Heart right ventricle (tissue), 16 donors: ENCODE measurements at places on chromosomes 7 and 10. TPM values are rescaled to one million over a fixed set of nuclear protein-coding genes. Genes with fewer than 3 reads are reported as not detected.

Gene TPK1
- 4.2 TPM for total RNA-seq

Gene RGR
- not detected for total RNA-seq

Gene PURB
- total RNA-seq = 17.2 TPM

Gene EPHB4
- total RNA-seq = 17.4 TPM

Gene GIMAP5
- 11.7 TPM for total RNA-seq

Gene SPDYE1
- total RNA-seq = not detected

Gene PSMC2
- total RNA-seq = 125 TPM

Gene ASAH2
- 1.8 TPM for total RNA-seq

Gene BPGM
- total RNA-seq = 13.5 TPM

Gene FAM237B
- total RNA-seq = not detected

Gene EBF3
- 12.2 TPM for total RNA-seq

Gene POLR2J
- 43.3 TPM for total RNA-seq

Gene PNLIPRP1
- total RNA-seq = not detected

Gene MYL7
- total RNA-seq = 769 TPM
